ENCODE measurements at places on chromosomes 11 and 22.
A peak's percentile ranks its signal among the peaks of the same experiment; 100 is the strongest.

DNA sequence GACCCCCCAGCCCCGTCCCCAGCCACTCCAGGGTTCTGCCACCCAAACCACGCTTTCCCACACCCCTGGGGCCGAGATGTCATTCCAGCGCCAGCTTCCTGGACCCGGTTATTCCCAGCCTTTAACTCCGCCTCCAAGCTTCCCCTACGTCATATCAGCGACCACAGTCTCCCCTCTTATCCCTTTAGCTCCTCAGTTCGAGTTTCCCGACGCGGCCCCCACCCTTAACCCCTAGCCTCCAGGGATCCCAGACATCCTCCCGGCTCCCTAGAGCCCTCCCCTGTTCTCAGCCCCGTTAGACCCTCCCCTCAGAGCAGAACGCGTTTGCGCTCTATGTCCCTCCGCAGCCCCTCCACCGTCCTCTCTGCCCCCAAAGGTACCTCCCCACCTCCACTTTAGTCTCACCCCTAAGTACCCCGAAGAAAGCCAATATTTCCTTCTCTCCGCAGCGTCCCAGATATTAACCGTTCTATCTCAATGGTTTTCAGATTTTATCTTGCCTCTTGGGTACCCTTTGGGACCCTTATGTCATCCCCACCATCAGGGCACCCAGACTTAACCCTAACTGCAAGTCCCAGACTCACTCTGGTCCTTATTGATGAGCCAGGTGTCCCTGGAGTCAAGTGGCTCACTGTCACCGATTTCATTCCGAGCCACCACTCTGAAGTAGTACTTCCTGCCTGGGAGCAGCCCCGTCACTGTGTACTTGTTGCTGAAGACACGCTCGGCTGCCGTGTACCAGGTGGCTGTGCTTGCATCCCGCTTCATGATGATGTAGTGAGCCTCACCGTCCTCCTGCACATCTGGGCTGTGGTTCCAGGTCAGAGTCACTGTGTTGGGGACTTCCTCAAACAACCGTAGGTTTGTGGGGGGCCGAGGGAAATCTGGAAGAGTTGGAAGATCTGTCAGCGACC lies 8.0 kb downstream of the TMEM86A start:
- peak; percentile 48 for DNase-seq

GRCh38 chr11:6129011-6129410 lies 21.5 kb downstream of the OR56B4 start:
- DNase-seq: no peak

- no peak for DNase-seq
Measured at GRCh38 chr11:108685419-108686130, 20.7 kb downstream of the DDX10 start.

- no peak for DNase-seq
Measured at GRCh38 chr11:25755381-25755780, 576.5 kb upstream of the ANO3 start.

DNA sequence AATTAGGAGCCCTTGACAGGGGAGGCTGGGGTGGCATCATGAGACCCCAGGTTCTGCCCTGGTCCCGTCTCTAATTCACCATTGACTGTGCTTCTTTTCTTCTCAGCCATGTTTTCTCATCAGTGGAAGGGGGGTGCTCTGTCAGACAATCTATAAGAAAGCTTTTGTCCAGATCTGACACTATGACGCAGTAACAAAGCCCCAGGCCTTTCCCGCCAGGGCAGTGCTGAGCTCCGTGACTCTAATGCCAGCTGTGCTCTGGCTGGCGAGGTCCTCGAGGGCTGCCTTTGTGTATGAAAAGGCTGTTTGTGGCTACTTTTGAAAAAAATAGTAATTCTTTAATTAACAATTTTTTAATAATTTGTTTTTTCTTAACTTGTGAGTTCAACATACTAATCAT lies 3.2 kb downstream of the CD6 start:
- no peak for DNase-seq

GRCh38 chr22:27990879-27991278 lies 71.8 kb upstream of the PITPNB start:
- peak; percentile 52 for DNase-seq

- DNase-seq: peak; percentile 85
Measured at GRCh38 chr11:79414644-79415317, 26.0 kb downstream of the TENM4 start.

- no peak for DNase-seq
Measured at GRCh38 chr11:13000721-13001120, 8.4 kb upstream of the RASSF10 start.

GRCh38 chr22:50224071-50224470 lies 20.8 kb downstream of the TUBGCP6 start:
- no peak for DNase-seq

DNA sequence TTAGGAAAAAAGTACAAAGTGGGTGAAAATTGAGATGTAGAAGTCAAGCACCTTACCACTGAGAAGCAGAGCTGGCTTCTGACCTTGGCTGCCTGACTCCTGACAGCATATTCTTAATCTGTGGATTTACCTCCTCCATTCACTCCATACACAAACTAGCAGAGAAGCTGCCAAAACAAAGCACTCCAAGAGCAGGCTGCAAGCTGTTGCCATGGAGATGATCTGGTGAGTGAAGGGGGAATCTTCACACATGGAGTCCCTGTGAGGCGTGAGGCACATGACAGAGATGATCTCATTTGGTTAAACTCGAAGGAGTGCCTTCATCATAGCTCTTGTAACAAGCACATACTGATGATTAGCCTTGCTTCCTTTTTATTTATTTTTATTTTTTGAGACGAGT lies 16.1 kb downstream of the COMMD9 start:
- peak; percentile 15 for DNase-seq

DNA sequence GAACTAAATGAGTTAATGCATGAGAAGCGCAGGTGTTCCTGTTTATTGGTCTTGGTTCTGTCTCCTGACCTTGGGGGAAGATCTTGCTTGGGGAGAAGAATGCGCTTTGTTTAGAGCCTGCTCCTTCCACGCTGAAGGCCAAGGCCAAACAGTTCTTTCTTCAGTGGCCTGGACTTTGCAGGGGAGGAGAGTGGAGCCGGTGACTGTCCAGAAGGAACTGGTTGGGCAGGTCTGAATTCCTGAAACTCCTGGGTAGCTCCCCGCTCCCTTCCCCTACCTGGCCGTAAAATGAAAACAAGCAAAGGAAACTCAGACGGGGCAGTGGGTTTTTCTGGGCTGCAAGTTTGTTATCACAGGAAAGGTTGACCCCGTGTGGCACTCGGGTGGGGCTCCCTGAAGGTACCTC lies 3.6 kb downstream of the ARHGAP8 start:
- DNase-seq: no peak

GRCh38 chr11:14118072-14118471 lies 155.5 kb downstream of the SPON1 start:
- no peak for DNase-seq

GRCh38 chr11:42003801-42004200 lies 544.3 kb upstream of the LRRC4C start:
- DNase-seq: no peak

GRCh38 chr11:118306556-118306955 lies 2.0 kb downstream of the CD3E start:
- no peak for DNase-seq

GRCh38 chr22:45579306-45579705 lies 76.6 kb downstream of the FBLN1 start:
- DNase-seq: no peak

DNA sequence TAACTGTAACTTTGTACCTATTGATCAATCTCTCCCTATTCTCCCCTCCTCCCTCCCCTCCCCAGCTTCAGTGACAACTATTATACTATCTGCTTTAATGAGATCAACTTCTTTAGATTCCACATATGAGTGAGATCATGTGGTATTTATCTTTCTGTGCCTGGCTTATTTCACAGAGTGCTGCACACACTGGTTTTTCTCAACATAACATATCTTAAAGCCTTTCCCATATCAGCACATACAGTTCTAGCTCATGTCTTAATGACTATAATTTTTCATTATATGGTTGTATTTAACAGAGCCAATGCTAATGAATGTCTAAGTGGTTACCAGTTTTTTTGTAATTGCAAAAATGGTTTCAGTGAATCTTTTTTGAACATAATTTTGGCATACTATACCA lies 340.3 kb upstream of the DDI1 start:
- DNase-seq: no peak

DNA sequence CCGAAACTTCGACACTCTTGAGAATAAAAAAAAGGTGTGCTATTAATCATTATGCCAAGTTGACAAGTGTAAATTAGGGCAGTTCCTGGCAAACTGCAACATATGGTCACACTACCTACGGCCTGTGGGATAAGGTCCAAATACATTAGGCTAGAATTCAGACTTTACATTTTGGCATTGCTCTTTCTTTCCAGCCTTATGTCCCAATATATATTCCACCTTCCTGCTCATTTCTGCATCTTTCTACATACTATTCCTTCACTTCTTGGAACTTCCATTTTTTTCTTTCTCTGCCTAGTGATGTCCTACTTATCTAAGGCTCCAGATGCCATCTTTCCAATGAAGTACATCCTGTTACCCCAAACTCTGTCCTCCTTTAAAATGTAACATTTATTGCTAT lies 577.2 kb downstream of the LRRC4C start:
- no peak for DNase-seq

- no peak for DNase-seq
Measured at GRCh38 chr11:101705972-101706371, 122.2 kb upstream of the TRPC6 start.

- DNase-seq: peak; percentile 51
Measured at GRCh38 chr11:67053896-67054329, 2.7 kb upstream of the RHOD start.

GRCh38 chr11:83681031-83681781 lies 395.0 kb upstream of the CCDC90B start:
- no peak for DNase-seq

- DNase-seq: peak; percentile 81
Measured at GRCh38 chr11:5204787-5205186, 4.3 kb upstream of the OR51V1 start.

DNA sequence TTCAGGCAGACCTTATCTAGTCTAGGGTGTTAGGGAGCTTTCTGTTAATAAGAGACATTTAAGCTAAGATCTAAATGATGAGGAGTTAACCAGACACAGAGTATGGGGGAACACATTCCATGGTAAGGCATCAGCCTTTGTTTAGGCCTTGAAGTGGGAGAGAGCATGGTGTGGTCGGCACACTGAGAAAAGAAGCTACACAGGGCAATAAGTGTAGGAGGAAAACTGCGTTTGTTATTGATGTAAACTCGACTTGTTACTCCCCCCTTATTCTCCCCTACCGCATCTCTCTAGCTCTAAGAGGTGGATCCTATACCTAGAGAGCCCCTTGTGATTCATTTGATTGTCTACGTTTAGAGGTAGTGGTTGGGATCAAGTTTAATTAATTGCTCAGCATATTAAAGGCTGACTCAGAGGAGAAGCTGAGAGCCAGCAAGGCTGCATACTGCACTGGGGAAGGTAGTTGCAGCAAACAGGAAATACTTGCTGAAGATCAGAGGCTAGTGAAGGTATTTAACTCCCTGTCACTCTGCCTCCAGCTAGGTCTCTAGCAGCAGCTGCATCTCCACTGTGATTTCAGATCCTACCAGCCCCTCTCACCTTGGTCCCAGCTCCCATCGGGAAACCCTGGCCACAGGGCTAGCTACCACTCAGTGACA lies 86.8 kb upstream of the TEAD1 start:
- peak; percentile 49 for DNase-seq
